NCI-H1092 (cell line): ENCODE measurements at places on chromosomes 2 and 18.

GRCh38 chr2:192932376-192932775 is 737.6 kb upstream of the TMEFF2 start:
- no peak for DNase-seq

- DNase-seq: no peak
These were observed 132.2 kb downstream of the AKAIN1 start for GRCh38 chr18:5064841-5065370.

DNA sequence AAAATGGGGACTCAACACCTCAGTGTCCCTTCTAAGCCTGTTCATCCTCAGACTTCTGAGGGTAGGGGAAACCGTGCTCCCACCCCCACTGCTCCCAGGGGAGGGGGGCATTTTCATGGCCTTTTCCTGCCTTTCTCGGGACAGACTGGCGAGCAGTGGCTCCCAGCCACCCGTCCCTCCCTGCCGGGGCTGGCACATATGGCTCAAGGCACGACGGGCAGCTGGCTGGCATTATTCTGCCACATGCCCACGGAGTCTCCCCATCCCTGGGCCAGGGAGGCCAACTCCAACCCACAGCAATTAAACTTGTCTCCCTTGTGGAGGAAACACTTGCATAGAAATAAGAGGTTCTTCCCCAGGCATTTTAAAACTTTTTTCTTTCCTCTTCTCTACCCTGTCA is 148.5 kb upstream of the CBLN2 start:
- DNase-seq: no peak

DNA sequence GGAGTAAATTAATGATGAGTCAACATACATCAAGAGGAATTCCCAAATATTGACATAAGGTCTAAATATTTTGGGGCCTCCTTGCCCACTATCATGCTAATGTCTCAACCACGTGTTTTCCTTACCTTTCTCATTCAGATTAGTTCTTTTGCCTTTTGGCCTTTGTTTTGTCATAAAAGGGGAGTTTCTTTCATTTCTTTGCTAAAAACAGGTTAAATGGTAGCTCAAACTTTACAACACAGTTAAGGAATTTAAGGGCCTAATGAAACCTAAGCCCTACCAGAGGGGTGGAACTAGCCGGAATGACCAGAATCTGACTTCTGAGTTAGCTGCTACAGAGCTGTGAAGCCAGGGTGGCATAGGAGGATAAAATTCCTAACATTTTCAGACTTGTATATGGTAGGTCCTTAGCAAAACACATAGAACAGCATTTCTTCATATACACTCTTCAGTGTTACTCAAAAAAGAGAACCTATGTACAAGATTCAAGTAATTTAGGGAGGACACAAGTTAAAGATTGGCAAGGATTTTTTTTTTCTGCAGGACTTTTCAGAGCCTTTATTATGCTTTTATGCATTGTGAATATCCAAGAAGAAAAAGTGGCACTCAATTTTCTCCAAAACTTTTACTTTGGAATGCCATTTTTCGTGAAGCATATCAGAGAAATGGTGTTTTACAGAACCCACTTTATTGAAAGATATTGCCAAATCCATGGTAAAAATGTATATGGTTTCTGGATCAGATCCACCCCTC is 633.1 kb downstream of the ARHGAP15 start:
- no peak for DNase-seq

DNA sequence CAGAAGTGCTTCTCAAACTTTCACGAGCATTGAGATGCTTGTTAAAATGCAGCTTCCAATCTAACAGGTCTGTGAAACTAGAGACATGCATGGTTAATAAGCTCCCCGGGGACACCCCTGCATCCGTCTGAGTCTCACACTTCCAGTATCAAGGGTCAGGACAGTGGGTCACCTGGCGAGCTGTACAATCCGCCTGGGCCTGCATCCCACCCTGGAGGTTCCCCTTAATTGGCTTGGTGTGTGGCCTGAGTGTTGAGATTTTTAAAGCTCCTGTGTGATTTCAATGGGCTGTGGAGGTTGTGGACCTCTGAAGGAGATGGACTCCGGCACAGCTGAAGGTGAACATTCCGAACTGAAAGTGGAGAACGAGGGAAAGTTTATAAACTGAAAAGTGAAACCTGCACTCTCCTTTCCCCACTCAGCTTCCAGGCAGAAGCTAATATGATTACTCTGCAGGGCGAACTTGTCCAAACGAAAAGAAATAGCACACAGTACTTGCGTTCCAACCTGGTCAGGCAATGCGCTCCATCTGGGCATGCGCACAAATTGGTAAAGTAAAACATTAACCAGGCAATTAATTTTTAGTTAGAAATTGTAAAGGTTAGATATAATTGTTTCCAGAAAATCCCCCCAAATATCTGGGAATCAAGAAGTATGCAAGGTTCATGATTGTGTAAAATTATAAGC is 191.7 kb upstream of the ALKAL2 start:
- no peak for DNase-seq
